Naive thymus-derived CD8-positive, alpha-beta T cell (primary cell): ENCODE measurements at places on chromosomes 3 and 15.
A peak's percentile ranks its signal among the peaks of the same experiment; 100 is the strongest.

DNA sequence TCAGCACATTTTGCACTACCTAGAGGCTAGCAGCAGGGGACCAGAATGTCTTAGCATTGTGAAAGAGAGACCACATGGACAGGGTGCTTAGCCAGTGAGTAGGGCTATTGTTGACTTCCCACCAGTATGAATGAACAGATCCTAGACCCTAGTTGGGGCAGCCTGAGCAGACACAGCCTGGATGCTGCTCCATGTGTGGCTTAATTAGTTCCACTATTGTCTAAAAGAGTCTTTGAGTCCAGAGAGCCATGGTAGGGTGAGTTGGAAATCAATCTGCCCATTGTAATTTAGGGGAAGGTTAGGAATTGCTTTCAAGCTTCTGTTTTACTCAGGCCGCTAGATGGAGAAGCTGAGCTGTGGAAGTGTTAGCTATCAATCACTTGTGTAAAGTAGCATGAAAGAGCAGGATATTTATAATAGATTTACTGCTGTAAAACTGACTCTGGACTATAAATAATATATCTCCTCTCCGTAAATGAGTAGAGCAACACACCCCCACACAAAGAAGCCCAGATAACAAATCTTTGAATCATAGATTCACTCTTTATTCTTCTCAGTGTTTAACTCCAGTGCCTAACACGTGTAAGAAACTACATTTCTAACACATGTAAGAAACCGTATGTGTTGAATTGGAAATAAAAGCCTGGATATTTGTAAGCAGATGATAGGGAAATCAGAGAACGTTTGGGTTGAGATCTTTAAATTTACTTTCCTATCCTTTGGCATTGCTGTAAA, 4.1 kb upstream of the GCSAM start:
- DNase-seq, result peak; percentile 41

GRCh38 chr15:53457479-53457878, 302.0 kb downstream of the WDR72 start:
- DNase-seq, result no peak

- DNase-seq, result peak; percentile 40
Observed at GRCh38 chr15:44713006-44713966, 2.0 kb downstream of the B2M start.

GRCh38 chr3:20099060-20099459, 58.8 kb downstream of the KAT2B start:
- no peak for DNase-seq

DNA sequence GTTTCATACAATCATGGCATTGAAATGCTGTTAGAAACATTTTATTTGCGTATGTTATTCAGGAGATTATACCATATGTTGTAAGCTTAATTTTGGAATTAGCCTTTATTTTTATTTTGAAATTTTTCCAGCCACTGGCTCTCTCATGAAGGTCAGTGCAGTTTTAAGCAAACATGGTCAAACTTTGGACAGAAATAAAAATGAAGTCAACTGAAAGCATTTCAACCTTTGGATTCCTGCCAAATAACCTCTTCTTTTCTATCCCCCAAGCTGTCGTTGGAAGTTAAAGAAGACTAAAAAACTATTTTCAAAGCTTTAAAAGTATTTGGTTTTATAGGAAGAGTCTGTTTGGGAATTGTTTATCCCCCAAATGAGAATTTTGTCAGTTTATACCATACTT, 846.6 kb downstream of the MCTP2 start:
- DNase-seq, result no peak

GRCh38 chr3:6249679-6250078, 611.2 kb upstream of the GRM7 start:
- DNase-seq, result no peak

- DNase-seq, result no peak
Observed at GRCh38 chr3:155007729-155008128, 72.4 kb upstream of the MME start.

- no peak for DNase-seq
Observed at GRCh38 chr3:125140818-125141595, 71.5 kb downstream of the SLC12A8 start.

GRCh38 chr15:48336940-48337339, 5.7 kb downstream of the DUT start:
- DNase-seq, result no peak

GRCh38 chr3:37763309-37763708, 98.4 kb upstream of the CTDSPL start:
- no peak for DNase-seq

GRCh38 chr3:71416876-71417275, 166.7 kb downstream of the FOXP1 start:
- peak; percentile 74 for DNase-seq

- no peak for DNase-seq
Observed at GRCh38 chr3:164791263-164791662, 287.0 kb downstream of the SI start.

GRCh38 chr3:53464424-53464823, 30.0 kb upstream of the CACNA1D start:
- no peak for DNase-seq

GRCh38 chr3:108219336-108219735, 2.9 kb downstream of the IFT57 start:
- no peak for DNase-seq

DNA sequence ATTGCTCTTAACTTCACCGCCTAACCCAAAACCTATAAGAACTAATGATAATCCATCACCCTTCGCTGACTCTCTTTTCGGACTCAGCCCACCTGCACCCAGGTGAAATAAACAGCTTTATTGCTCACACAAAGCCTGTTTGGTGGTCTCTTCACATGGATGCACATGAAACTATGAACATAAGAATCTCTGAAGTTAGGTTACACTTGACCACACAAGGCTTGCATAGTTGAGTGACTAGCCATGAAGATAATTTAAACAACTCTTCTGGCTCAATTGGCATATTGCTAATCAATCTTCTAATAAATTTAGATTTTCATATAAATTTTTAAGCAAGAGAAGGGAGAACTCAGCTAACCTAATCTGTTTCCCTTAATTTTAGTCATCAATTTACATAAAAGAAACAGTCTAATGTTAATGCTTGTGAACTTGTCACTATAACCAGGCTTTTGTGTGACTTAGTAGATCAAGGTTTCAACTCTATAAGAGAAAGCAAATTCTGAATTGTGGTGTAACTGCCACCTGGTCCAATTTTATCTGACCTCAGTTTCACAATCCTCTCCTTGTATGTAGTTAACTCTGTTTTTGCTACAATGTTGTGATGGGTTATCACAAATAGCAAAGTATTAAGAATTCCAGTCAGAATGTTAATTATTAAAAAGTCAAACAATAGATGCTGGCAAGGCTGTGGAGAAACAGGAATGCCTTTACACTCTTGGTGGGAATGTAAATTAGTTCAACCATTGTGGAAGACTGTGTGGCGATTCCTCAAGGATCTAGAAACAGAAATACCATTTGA, 82.0 kb downstream of the HHLA2 start:
- DNase-seq, result no peak

- no peak for DNase-seq
Observed at GRCh38 chr15:56053046-56053400, 59.6 kb upstream of the NEDD4 start.

DNA sequence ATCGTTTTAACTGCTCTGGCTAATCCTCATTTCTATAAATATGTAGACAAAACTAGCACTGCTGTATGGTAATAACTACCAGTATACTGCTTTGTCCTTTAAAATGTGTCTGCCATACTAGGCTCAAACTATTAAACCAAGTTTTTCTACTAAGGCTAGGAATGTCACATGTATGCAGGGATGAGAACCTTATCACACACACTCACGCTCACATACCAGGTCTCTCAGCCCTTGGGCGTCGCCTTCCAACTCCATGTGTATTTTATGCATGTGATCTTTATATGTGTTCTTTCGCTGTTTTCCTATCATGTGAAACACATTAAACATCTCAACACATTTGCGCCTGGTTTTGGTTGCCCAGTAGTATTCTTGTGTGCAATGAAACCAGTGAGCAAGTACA, 32.6 kb downstream of the ATP2C1 start:
- DNase-seq, result no peak

- no peak for DNase-seq
Observed at GRCh38 chr3:69353088-69353478, 32.8 kb downstream of the FRMD4B start.

DNA sequence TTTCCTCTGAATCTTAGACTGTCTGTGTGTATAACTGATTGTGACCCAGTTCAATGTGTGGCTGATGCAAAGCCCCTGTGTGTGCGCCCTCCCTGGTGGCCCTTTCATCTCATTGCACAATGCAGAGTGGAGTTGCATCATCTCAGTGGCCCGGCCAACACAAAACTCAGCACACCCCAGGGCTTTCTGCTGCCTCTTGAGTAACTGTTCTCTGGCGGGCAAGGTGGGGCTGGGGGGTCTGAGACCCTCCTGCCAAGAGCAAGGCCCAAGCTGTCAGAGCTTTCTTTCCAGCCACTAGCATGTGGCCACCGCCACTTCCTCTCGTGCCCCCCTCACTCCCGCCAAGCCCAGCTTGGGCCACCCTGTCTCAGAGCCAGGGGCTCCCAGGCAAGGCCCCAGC, 80.7 kb upstream of the ALDH1L1 start:
- DNase-seq, result no peak
